HFFc6 (cell line): ENCODE measurements at places on chromosomes 12 and 14. TPM values are rescaled to one million over a fixed set of nuclear protein-coding genes. Genes with fewer than 3 reads are reported as not detected.

Gene C14orf39
- not detected in 3 replicates for total RNA-seq

DNA sequence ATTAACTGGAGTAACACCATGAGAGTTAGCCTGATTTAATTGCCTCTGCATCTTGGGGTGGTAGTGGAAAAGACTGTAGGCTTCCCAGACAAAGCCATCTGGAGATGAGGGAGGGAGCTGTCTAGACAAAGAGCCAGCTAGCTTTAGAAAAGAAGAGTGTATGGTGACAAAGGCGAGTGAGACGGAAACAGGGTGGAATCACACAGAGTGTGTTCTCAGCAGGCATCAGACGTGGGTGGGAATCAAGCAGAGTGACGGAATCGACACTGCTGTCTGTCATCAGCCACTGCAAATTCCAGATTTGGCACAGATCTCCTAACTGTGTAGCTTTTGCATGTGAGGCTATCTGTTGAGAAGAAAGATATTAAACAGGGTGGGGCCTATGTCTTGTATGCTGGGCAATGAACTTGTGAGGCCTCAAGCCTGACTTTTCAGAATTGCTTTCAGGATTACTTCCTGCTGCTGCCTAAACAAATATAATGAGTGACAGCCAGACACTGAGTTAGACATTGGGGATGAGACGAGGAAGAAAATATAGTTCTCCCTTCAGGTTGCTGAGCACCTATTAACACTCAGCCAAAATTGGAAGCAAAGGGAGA, 236.5 kb upstream of the GRIP1 start:
- no peaks in the 10 kb centered on the region for H3K27me3 ChIP-seq
- no peaks in the 10 kb centered on the region for H3K4me1 ChIP-seq
- no peak for DNase-seq
- H3K36me3 ChIP-seq = peaks cover 7% of the 10 kb centered on the region; the same call in 1 of the 2 replicates

- no peak overlapping the region for H3K27ac ChIP-seq
- no peaks in the 10 kb centered on the region for H3K36me3 ChIP-seq
- no peak for DNase-seq
- peaks cover 22% of the 10 kb centered on the region for H3K4me1 ChIP-seq
Measured at GRCh38 chr12:76698966-76699365, 64.9 kb upstream of the ZDHHC17 start.

DNA sequence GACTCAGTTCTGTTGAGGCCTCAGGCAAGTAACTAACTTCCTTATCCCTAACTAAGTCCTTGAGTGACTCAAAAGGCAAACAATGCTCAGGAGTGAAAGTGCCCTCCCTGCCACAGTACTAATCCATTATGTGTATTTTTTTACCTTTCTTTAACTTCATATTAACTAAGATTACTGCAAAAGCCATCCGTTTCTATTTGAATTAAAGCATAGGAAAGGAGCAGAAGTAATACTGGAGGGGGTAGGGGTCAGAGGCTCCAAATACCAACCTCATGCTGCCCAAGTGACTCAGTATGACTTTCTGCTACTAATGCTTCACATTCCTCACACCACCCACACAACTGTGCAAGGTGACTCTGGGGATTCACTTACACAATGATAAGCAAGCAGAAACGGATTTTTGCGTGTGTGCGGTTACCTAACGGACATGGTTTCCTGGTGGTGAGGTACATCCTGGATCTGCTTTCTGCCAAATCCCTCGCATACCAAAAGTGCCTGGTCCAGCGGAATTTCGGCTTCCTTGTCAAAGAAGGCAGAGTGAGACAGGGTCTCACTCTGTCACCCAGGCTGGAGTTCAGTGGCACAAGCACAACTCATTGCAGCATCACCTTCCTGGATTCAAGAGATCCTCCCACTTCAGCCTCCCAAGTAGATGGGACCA, 25.1 kb downstream of the MOK start:
- peaks cover 72% of the 10 kb centered on the region for H3K4me1 ChIP-seq
- H3K27me3 ChIP-seq = no peaks in the 10 kb centered on the region
- peak; percentile 97 for DNase-seq
- peaks cover 30% of the 10 kb centered on the region for H3K36me3 ChIP-seq
- H3K4me3 ChIP-seq = peak overlapping the region; percentile 73
- H3K27ac ChIP-seq = peak overlapping the region; percentile 98

Gene CCDC88C
- total RNA-seq = not detected in 2 replicates

DNA sequence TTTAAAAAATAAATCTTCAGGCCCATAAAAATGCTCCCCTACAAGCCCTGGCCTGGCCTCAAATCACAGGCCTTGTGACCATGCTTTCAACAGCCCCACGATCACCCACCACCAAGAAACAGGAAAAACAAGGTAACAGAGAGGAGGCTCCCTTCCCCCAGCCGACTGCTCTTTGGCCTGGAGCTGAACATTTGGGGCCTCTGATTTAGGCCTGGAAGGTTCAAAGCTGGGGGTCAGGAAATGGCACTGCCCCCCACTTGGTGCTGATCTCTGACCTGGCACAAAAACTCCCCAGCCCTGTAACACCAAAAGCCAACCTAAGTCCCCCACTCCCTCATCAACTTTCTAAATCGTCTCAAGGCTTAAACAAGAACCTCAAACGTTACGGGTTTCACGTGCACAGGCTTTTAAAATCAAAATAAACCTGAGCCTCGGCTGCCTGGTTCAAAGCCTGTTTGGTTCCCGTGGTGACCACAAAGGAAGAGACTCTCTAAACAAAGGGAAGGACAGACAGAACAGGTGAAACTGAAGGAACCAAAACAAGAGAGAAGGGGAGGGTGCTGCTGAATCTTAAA, 9.0 kb downstream of the ACTN1 start:
- H3K4me1 ChIP-seq = peaks cover 100% of the 10 kb centered on the region
- peaks cover 69% of the 10 kb centered on the region for H3K36me3 ChIP-seq
- H3K27me3 ChIP-seq = peaks cover 26% of the 10 kb centered on the region
- no peak for DNase-seq

Gene ERBB3
- total RNA-seq = 1.2 to 2.5 TPM (median 1.5 TPM) in 3 replicates

DNA sequence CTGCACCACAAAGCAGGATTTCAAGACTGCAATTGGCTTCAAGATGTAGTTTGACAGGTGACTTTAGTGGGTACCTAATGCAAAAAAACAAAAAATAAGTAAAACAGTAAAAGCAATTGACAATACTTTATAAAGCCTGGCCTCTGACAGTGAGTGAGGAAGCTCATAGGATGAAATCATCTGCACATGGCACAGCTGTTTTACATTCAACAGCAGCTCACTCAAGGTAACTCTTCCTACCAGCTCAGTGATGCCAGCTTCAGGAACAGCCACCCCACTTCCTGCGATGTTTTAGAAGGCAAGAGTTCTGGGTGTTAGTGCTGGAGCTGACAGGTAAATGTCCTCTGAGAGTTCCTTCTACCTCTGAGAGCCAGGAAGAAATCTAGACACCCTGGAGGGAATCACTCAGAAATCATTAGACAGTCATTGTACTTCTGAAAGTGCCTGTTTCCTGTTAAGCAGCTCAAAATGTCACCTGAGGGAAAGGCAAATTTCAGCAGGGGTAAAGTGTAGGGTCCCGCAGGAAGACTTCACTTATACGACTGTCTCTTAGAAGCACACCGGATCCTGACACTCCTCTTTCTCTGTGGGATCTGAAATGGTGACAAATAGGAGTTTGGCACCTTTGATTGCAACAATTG, 99.9 kb downstream of the FOXN3 start:
- no peak for DNase-seq
- H3K36me3 ChIP-seq = peaks cover 17% of the 10 kb centered on the region
- H3K4me3 ChIP-seq = no peak overlapping the region
- H3K27me3 ChIP-seq = no peaks in the 10 kb centered on the region; the same call in 1 of the 2 replicates
- no peak overlapping the region for H3K27ac ChIP-seq

Gene IL22
- not detected in 3 replicates for total RNA-seq

Gene EFCAB11
- total RNA-seq = 4.7 to 7.2 TPM (median 6.9 TPM) in 3 replicates

Gene ERP27
- total RNA-seq = not detected in 3 replicates

Gene ZNF891
- total RNA-seq = 0.59 to 0.72 TPM (median 0.70 TPM) in 3 replicates

Gene IRAK3
- total RNA-seq = 0.74 to 4.4 TPM (median 1.2 TPM) in 3 replicates

Gene TRMT5
- 14.4 and 15.2 TPM in 2 replicates for total RNA-seq

GRCh38 chr14:66242001-66242400, 244.2 kb upstream of the CCDC196 start:
- no peaks in the 10 kb centered on the region for H3K4me1 ChIP-seq
- H3K4me3 ChIP-seq = no peak overlapping the region
- peaks cover 2% of the 10 kb centered on the region; the same call in 1 of the 2 replicates for H3K27me3 ChIP-seq
- H3K36me3 ChIP-seq = no peaks in the 10 kb centered on the region; the same call in 1 of the 2 replicates
- no peak overlapping the region for H3K27ac ChIP-seq

DNA sequence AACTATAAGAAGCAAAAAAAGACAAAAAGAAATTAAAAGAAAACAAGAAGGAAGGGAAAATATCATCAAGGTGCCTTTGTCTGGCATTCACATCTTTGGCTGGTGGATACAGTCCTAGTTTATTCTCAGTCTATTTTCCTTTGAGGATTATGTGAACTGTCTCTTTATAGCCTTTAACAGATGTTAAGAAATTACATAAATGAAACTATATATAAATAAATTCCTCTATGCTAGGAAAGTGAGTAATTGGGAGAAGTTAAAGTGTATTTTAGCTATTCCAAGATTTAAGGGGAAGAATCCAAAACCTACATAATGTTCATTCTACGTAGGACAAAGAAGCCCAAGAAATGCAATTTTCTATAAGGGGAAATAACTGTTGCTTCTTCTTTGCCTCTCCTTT, 316.3 kb downstream of the ADAMTS20 start:
- no peaks in the 10 kb centered on the region for H3K4me1 ChIP-seq
- H3K4me3 ChIP-seq = no peak overlapping the region
- no peak for DNase-seq
- H3K27ac ChIP-seq = no peak overlapping the region
- no peaks in the 10 kb centered on the region for H3K36me3 ChIP-seq
- no peaks in the 10 kb centered on the region for H3K27me3 ChIP-seq

Gene KRT81
- total RNA-seq = 0.47 to 0.94 TPM (median 0.83 TPM) in 3 replicates

DNA sequence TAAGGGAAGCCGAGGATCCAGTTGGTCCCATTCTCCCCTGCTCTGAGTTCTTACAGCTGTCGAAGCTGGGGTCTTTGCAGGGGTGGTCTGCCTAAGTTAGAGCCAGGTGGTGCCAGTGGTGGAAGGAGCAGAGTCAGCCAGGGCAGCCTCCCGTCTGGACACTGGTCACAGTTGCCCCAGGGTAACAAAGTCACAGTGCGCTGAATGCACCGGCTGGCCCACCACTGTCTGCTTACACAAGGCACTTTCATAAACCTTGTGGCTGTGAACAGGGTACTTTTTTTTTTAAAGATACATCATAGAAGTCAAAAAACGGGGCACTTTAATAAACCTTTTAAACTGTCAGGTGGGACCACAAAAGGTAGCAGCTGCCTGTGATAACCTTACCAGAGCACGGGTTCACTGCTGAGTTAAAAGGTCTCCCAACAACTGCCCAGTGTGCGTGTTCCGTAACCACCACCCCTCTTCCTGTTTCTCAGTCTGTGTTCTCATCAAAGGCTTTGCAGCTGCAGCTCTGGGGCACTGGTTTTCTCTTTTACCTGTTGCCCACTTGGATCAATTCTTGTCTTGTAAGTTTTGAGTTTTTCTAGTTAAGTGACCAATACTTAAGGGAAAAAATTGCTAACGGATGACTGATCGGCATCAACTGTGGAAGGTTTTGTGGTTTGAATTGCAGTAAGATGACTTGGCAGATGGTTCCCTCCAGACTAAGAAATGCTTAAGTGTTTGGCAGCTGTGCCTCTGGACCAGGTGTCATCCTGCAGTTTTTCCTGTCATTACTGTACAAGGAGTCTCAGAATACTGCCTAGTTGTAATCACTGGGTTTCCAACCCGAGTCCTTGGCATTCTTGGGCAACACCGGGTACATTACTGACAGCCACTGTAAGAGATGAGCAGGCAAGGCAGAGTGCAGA, 55.9 kb downstream of the DYNC1H1 start:
- peak overlapping the region; percentile 84 for H3K27ac ChIP-seq
- H3K36me3 ChIP-seq = peaks cover 67% of the 10 kb centered on the region
- peak overlapping the region; percentile 52 for H3K4me3 ChIP-seq
- peak; percentile 85 for DNase-seq

- H3K27ac ChIP-seq = no peak overlapping the region
- no peak for DNase-seq
- H3K27me3 ChIP-seq = no peaks in the 10 kb centered on the region
- no peak overlapping the region for H3K4me3 ChIP-seq
Measured at GRCh38 chr12:71187379-71187778, 29.6 kb upstream of the TSPAN8 start.

Gene WNT1
- not detected in 3 replicates for total RNA-seq

Gene GLT1D1
- not detected in 2 replicates for total RNA-seq

Gene FOXM1
- 41.9 to 86.3 TPM (median 70.8 TPM) in 3 replicates for total RNA-seq

- H3K4me1 ChIP-seq = peaks cover 33% of the 10 kb centered on the region
- H3K27ac ChIP-seq = no peak overlapping the region
- DNase-seq = no peak
- H3K4me3 ChIP-seq = no peak overlapping the region
- H3K36me3 ChIP-seq = peaks cover 10% of the 10 kb centered on the region; the same call in 1 of the 2 replicates
Measured at GRCh38 chr14:59244581-59244980, 56.1 kb downstream of the DAAM1 start.

GRCh38 chr12:132206046-132206434, 61.8 kb downstream of the NOC4L start:
- peaks cover 54% of the 10 kb centered on the region for H3K27me3 ChIP-seq
- no peaks in the 10 kb centered on the region for H3K36me3 ChIP-seq
- H3K4me3 ChIP-seq = no peak overlapping the region
- H3K4me1 ChIP-seq = peaks cover 11% of the 10 kb centered on the region

Gene TSFM
- total RNA-seq = 30.9 to 39.0 TPM (median 35.0 TPM) in 3 replicates

- peak overlapping the region; percentile 68 for H3K27ac ChIP-seq
- peaks cover 31% of the 10 kb centered on the region for H3K36me3 ChIP-seq
- no peak overlapping the region; the same call in 1 of the 2 replicates for H3K4me3 ChIP-seq
- peaks cover 82% of the 10 kb centered on the region for H3K4me1 ChIP-seq
Measured at GRCh38 chr14:52918486-52918885, 32.4 kb downstream of the FERMT2 start.

GRCh38 chr12:104094284-104094683, 30.0 kb downstream of the HCFC2 start:
- H3K27me3 ChIP-seq = no peaks in the 10 kb centered on the region
- H3K36me3 ChIP-seq = peaks cover 37% of the 10 kb centered on the region
- H3K27ac ChIP-seq = peak overlapping the region; percentile 2; the same call in 1 of the 2 replicates
- no peak overlapping the region for H3K4me3 ChIP-seq
- peaks cover 15% of the 10 kb centered on the region for H3K4me1 ChIP-seq

Gene A2ML1
- total RNA-seq = not detected in 3 replicates

Gene CPNE6
- total RNA-seq = not detected in 3 replicates

DNA sequence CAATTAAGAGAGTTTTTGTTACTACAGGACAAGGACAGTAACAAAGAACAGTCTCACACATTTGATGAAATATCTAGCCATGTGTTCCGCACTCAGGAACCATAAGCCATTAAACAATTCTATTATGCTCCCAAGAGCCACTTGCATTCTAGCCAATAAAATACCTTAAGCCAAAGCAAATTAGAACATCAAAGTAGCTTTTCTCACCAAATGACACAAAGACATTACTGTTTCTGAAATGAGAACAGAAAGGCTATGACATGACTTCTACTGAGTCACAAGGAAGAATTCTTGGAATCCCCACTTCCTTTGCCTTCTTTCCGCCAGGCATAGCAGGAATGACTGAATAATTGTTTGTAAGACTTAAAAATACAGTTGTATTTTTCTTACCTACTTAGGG, 445.8 kb downstream of the ATP23 start:
- peak; percentile 57 for DNase-seq
- H3K27me3 ChIP-seq = peaks cover 1% of the 10 kb centered on the region
- no peaks in the 10 kb centered on the region for H3K36me3 ChIP-seq

Gene FAM222A
- 0.44 to 0.73 TPM (median 0.65 TPM) in 3 replicates for total RNA-seq

Gene POTEM
- total RNA-seq = not detected in 3 replicates

Gene KRT85
- total RNA-seq = not detected in 3 replicates

- peaks cover 10% of the 10 kb centered on the region; the same call in 1 of the 2 replicates for H3K36me3 ChIP-seq
- no peaks in the 10 kb centered on the region for H3K27me3 ChIP-seq
- H3K4me3 ChIP-seq = no peak overlapping the region
- no peak overlapping the region for H3K27ac ChIP-seq
- DNase-seq = no peak
Measured at GRCh38 chr14:74065746-74066575, 18.3 kb downstream of the ALDH6A1 start.
